ENCODE measurements at places on chromosomes 3 and 15.
A peak's percentile ranks its signal among the peaks of the same experiment; 100 is the strongest.

DNA sequence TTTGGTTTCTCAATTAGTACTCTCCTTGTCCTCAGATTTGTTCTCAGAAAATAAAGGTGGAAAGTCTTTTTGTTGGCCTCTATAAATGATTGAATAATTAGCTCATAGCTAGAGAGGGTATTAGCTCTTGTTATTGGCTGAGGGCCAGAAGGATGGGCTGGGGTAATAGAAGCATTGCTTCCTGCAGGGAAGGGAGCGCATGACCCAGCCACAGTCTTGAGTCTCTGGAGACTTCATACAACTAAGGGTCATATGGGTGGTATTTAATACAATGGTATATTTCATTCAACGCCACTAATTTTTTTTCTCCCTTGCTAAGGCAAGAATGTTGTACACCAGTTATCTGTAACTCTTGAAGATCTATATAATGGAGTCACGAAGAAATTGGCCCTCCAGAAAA is 8.4 kb downstream of the DNAJA4 start:
- no peak for DNase-seq

- DNase-seq, result no peak
Observed at GRCh38 chr3:195209083-195209846, 61.7 kb downstream of the XXYLT1 start.

GRCh38 chr3:41026394-41027177 is 172.7 kb upstream of the CTNNB1 start:
- DNase-seq, result no peak

- no peak for DNase-seq
Observed at GRCh38 chr15:58159827-58160386, 21.7 kb downstream of the AQP9 start.

DNA sequence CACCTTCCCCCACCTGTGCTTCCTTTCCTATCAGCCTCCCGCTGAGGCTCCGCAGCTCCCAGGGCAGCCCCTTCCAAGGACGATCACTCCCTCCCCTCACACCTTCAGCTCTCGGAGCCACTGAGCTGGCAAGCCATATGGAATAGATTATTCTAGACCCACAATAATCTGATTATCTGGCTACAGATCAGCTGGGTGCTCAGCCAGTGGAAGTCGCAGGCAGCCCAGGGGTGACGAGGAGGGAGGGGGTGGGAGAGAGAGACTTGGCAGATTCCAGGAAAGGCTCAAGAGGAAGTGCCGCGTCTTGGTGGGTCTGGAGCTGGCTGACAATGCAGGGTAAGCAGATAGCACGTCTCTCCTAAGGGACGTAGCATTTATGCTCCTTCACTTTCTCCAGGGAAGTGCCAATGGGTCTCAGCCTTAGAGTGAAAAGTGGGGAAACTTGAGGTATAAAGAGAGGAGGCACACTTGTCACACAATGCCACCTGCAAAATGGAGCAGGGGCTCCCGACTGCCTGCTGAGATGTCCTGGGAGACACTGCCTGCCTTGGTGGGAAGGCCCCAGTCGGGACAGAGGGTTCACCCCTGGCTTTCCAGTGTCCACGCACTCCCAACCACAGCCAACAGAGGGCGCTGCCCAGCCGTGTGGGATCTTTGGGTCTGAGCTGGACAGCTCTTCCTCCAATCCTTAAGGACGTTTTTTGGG is 9.4 kb upstream of the MESP1 start:
- DNase-seq, result peak; percentile 55

- no peak for DNase-seq
Observed at GRCh38 chr3:189833266-189833665, 202.1 kb downstream of the TP63 start.

DNA sequence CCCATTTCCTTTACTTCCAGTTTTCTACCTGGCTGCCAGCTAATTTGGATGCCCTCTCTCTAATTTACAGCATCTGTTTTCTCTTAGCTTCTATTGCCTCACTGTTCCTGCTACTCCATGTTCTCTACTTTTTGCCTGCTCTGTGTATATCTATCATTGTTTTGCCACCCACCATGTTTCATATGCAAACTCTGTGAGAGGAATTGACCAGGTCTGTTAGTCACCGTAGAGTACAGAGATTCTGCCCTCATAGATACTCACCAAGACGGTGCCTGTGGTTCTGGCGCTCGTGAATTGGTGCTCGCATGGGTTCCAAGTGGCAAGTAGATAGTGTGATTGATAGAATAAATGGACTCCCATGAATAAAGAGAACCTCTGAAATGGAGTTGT is 288.8 kb downstream of the CNTN6 start:
- no peak for DNase-seq

- DNase-seq, result no peak
Observed at GRCh38 chr3:168511428-168512014, 415.8 kb upstream of the GOLIM4 start.

GRCh38 chr3:146339349-146339748 is 88.4 kb upstream of the PLSCR4 start:
- DNase-seq, result no peak

DNA sequence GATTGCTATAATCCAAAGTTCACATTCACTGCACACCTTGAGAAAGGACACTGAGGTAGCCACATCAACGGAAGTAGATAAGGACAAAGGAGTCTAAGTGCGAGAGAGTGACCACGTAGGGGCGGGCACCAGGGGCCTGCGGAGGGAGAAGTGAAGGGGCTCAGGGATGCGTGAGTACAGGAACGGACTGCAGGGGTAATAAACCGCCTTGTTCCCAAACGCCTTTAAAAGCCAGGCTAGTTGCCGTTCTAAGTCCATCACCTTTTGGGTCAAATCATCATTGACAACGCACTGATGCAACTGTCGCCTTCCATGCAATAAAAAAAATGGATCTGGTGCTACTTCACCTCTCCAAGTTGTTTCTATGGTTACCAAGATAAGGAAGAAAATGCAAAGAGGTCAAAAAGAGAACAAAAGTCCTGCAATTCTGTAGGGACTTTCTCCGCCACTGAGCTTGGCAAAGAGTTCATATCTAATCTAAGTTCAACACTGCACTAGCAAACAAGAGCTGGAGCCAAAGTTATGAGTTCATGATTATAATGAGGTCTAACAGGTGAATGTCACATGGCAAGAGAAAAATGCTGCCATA is 32.6 kb upstream of the ATP11B start:
- no peak for DNase-seq

DNA sequence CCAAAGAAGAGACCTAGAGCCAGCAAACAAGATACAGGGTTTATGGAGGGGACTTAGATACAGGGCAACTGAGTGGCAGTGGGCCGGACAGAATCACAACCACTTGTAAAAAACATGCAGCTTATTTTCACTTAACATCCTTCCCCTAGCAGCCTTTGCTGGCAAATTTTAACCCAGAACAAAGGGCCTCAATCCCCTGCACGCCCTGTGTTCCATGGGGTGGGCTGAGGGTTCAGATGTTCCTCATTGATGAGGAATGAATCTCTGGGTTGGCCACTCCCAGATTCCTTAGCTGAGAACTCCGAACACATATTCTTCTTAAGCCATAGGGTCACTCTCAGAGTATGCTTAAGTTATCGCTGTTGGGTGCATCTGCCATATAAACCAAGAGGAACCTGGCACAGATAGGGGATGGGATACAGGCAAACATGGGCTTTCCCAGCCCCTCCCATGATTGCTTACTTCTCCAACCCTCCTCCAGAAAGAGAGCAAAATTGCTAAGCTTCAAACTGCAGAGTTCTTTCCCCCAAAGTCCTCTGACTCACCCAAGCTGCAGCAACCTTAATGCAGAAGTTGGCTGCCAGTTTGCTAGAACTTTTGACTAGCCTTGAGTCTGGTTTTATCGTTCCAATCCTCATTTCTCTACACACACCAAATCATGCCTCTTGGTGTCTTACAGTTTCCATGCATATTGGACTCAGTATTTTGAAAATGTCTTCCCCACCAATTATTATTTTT is 146.9 kb downstream of the CD47 start:
- DNase-seq, result peak; percentile 33

GRCh38 chr3:47323431-47324277 is 40.9 kb downstream of the KLHL18 start:
- no peak for DNase-seq

GRCh38 chr3:81416812-81417211 is 344.6 kb downstream of the GBE1 start:
- no peak for DNase-seq

DNA sequence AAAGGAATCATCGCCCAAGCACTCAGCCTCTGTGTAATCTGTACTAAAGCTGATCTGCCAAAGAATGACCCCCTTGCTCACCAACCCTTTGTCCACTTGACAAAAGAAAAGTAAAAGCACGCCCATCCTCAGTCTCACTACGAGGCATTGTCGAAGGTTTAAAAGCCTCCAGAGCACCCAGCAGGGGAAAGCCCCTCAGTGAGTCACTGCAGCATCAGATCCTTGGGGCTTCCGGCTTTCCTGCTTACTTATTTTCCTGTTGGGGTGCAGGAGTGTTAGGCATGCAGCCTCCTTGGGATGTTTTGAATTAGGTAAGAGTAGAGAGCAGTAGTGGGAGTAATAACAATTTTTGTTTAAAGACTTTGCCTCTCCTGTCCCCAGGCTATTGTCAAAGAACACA is 216.1 kb downstream of the MTHFS start:
- DNase-seq, result peak; percentile 40

DNA sequence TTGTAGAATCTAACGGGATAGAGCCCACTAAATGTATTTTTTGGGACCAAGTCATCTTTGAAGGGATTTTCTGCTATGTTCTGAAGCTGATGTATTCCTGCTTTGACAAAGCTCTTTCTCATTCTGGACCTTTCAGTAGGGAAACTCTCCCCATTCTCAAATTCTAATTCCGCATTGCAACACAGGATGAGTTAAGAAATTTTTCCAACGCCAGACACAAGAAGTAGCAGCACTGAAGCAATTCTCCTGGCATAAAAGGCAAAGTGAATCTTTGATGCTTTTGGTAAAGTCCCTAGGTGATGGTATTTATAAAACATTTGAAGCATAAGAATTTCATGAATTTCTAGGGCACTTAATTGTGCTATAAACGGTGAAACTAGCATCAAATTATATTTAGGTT is 76.8 kb downstream of the ZPLD1 start:
- no peak for DNase-seq

GRCh38 chr3:140857993-140858392 is 83.6 kb upstream of the SLC25A36 start:
- no peak for DNase-seq

DNA sequence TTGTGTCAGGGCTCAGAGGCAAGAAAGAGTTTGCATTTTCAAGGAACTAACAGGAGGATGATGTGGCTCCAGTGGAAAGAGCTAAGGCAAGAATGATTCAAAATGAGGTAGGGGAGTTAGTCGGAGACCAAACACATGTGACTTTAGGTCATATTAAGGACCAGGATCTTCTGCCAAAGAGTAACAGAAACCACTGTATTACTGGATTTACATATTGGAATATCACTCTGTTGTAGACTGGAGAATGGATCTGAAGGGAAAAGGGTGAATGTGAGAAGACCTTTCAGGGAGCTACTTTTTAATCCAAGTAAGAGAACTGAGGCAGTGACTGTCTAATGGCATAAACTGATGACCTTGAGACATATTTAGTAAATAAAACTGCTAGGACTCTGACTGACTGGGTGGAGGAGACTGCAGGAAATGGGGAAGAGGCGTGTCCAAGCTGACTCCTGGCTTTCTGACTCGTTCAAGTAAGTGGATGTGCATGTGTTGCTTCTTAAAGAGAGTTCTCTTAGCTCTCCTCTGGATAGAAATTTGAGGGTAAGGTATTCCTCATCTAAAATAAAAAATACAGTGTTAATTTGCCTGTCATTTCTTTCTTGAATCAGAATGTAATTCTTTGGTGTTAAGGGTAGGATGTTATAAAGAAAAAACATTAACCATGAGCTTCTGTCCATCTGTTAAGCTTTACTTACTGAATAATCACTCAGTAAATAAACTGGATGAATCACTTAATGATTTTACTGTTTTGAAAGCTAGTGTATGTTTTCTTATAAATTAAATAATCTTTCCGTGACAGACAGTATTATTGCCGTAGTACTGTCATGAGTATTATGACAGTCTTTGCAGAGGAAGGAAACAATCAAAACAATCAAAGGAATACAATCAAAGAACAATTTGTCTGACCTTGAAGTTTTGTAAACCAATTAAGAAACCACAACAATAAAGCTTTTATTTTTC is 58.3 kb upstream of the CFAP20DC start:
- no peak for DNase-seq

GRCh38 chr15:57198654-57199291 is 177.5 kb upstream of the CGNL1 start:
- DNase-seq, result no peak

GRCh38 chr3:57791245-57791644 is 35.1 kb downstream of the SLMAP start:
- DNase-seq, result no peak

- DNase-seq, result no peak
Observed at GRCh38 chr3:119571688-119572087, 7.6 kb upstream of the ADPRH start.

DNA sequence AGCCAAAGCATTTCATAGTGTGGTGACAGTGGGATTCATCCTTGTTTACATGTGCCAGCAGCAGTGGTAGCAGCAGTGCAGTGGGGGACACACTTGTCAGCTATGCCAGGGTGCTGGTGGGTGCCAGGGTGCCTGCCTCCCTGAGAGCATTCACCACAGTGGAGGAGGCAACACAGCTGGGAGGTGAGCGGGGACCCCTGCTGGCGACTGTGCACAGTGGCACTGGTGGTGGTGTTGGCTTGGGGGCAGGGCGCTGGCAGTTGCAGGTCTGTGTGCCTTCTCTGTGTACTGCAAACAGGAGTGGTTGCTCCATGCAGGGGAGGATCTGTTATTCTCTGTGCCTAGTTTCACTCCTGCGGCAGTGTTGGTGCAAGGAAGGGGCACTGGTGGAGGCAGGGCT is 41.2 kb downstream of the CEP63 start:
- DNase-seq, result no peak

DNA sequence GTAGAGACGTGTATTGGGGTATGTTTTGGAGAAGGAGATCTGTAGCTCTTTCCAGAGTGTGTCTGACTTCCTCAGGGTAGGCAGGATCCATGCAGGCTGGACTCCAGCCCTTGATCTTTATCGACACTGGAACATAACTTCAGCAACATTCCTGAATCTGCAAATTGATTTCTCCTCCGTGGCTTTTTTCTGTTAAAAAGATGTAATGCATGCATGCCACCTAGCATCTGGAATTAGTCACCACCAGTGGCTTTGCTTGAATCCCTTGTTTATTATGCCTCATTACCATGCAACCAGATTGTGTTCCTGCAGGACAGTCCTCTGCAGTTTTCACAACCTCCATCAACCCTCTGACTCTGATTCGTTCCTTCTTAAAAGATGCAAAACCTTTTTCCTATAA is 86.1 kb downstream of the CCNL1 start:
- peak; percentile 33 for DNase-seq

DNA sequence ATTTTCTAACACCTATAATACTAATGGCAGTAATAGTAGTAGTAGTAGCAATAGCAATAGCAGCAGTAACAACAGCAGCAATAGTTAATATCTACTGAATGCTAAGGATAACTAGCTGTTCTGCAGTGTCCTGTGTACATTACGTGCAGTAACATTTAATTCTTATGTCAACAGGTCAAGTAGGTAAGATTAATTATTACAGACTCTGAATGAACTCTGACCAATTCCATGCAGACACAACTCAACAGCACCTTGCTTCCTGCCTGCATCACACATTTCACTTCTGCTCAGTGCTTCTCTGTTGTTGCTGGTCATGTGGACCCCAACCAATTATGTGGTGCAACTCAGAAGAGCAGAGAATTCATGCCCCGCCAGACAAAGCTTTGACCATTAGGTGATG is 39.9 kb upstream of the ARHGEF26 start:
- DNase-seq, result no peak

- no peak for DNase-seq
Observed at GRCh38 chr15:79562403-79562815, 130.3 kb downstream of the MINAR1 start.

GRCh38 chr3:152069871-152070270 is 196.4 kb downstream of the SUCNR1 start:
- DNase-seq, result no peak

- DNase-seq, result peak; percentile 46
Observed at GRCh38 chr3:63791974-63792373, 27.1 kb upstream of the C3orf49 start.
